ENCODE measurements at places on chromosomes 7 and 10.

GRCh38 chr10:113683300-113683699, 3.6 kb downstream of the CASP7 start:
- DNase-seq: no peak

DNA sequence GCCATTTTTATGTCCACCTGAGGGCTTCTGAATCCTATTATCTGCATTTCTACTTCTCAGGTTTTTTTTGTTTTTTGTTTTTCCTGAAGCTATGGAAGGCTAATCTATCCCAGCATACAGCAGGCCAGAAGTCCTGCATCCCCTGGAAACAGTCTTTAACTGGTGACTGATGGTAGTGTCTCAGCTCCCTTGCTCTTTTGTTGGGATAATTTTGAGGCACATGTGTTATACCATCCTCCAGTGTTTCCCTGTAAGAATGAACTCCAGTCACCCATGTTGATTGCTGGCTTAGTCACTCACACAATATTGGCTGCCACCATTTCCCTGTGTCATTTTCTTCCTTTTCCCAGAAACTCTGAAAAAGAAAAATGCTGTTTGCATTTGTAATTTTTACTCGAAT, 1094.0 kb upstream of the LRRN3 start:
- DNase-seq: no peak

GRCh38 chr7:117126676-117127075, 173.4 kb downstream of the ST7 start:
- DNase-seq: no peak

GRCh38 chr7:90957883-90958282, 306.4 kb upstream of the FZD1 start:
- DNase-seq: no peak

GRCh38 chr10:6400331-6400730, 179.7 kb downstream of the PRKCQ start:
- DNase-seq: no peak

DNA sequence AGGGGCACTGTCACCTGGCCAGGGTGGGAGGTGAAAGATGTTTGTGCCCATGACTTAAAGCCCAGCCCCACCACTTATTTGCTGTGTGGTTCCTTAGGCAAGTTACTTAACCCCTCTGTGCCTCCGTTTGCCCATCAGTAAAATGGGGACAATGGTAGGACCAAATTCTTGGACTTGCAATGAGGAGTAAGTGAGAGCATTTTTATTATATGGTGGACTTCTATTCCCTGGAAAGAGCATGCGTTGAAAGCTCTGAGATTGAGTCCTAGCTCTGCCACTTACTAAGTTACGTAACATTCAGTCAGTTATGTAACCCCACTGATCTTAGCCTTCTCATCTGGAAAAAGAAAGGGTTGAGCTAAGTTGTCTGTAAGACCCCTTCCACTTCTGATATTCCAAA, 18.8 kb downstream of the VSIR start:
- DNase-seq: no peak

DNA sequence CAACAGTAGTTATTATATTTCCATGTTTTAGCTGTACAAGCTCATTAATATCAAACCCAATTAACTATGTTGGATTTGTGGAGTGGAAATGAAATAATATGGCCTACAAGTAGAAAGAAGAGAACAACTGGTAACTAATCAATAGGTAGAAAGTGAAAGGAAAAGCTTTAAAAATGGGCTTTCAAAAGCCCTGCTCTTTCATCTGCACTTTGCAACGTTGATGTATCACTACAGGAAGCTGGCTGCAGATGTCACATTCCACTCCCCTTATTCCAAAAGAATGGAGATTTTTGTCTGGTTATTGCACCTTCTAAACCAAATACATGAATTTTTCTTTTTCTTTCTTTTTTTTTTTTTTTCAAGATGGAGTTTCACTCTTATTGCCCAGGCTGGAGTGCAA, 11.7 kb upstream of the MKI67 start:
- DNase-seq: no peak

GRCh38 chr7:13072014-13072413, 384.6 kb downstream of the ARL4A start:
- DNase-seq: no peak

- no peak for DNase-seq
Measured at GRCh38 chr7:44051611-44052220, 7.2 kb downstream of the DBNL start.

GRCh38 chr7:108094346-108094745, 35.8 kb downstream of the LAMB4 start:
- DNase-seq: no peak

GRCh38 chr10:91418416-91418815, 8.3 kb downstream of the HECTD2 start:
- DNase-seq: no peak

- DNase-seq: no peak
Measured at GRCh38 chr7:475425-475728, 44.3 kb downstream of the PDGFA start.

DNA sequence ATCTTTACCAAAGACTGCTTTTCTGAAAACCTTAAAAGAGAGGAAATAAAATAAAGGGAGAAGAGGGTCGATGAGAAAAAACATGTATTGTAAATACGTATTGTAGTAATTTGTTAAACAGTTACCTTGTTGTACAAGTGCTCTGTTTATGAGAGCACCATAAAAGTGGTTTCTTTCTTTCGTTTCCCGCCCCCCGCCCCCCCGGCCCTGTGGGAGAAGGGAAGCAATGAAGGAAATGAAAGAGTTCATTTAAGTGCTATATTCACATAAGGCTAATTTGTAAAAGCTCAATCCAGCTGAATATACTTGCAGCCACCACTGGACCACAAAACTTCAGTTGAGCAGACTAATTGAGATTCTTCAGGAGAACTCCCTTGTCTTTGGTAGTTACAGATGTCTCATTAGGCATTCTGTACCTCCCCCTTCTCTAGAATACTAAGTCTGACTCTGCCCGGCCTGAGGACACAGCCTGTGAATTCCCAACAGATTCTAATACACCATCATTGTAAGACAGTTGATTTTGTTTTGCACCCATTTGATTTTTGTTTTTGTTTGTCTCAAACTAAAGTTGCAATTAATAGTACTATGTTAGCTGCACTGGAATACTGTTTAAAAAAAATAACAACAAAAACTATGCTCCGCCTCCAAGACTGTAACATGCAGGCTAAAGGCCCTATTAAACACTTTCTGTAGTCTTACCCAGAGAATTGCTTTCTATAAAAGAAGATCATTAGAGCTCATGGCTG, 124.9 kb downstream of the ARHGAP12 start:
- no peak for DNase-seq

- DNase-seq: no peak
Measured at GRCh38 chr10:33664070-33664469, 329.6 kb upstream of the NRP1 start.

- DNase-seq: no peak
Measured at GRCh38 chr10:113480081-113480360, 72.8 kb upstream of the HABP2 start.

GRCh38 chr10:110556969-110557601, 10.4 kb upstream of the SMC3 start:
- no peak for DNase-seq

- DNase-seq: no peak
Measured at GRCh38 chr10:72308320-72308987, 34.7 kb downstream of the DDIT4 start.

DNA sequence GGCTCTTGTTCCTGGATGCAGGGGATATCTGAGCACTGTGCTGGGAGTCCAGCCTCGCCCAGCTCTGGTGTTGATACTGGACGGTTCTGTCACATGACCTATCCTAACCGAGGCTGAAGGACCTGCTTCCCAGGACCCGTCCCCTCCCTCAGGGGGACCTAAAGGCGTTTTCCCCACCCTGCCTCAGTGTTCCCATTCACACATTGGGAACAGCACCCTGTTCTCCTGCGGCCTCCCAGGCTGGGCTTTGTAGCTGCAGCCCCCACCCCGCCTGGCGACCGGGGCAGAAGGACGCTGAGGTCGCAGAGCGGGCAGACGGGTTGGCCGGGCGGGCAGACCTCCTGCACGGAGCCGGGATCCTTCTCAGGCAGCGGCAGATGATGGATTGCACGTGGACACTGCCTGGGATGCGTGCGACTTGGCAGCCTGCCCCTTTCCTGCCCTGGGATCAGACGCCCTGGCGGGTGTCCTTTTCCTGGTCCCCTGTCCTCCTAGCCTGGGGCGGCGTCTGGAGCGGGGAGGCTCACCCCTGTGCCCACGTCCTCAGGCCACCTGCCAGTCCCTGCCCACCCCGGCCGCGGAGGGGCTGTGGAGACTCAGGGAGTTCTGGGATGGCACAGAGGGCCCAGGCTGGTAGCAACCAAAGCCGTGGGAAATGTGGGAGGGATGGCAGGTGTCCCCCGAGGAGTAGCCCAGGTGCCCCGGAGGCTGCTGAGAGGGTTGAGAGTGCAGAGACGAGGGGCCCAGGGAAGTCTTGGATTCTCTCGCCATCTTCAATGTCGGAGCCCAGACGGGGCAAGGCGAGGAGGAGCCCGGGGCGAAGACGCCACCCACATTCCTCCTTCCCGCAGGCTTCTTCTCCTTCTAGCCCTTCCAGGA, 17.2 kb upstream of the PSMG3 start:
- no peak for DNase-seq

DNA sequence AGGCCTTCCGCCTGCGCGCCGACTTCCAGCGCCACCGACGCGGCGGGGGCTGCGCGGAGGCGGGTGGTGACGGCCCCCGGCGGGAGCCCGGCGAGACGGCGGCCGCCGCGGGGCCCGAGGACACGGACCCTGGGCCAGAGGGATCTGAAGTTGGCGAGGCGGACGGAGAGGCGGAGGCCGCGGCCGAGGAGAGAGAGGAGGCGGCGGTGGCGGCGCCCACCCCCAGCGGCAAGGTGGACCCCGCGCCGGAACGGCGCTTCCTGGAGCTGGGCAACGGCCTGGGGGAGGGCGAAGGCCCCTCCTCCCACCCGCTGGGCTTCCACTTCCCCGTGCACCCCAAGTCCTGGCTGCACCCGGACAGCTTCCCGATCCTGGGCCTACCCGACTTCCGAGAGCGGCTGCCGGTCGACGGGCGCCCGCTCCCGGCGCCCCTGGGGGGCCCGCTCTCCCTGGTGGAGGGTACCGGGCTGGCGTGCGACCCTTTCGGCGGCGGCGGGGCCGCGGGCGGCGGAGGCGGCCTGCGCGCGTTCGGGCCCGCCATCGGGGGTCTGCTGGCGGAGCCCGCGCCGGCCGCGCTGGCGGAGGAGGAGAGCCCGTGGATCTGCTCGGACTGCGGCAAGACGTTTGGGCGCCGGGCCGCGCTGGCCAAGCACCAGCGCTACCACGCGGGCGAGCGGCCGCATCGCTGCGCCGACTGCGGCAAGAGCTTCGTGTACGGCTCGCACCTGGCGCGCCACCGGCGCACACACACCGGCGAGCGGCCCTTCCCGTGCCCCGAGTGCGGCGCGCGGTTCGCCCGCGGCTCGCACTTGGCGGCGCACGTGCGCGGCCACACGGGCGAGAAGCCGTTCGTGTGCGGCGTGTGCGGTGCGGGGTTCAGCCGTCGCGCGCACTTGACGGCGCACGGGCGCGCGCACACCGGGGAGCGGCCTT, 16.2 kb downstream of the ZNF316 start:
- no peak for DNase-seq

- DNase-seq: no peak
Measured at GRCh38 chr10:96612055-96612830, 25.4 kb upstream of the TM9SF3 start.

DNA sequence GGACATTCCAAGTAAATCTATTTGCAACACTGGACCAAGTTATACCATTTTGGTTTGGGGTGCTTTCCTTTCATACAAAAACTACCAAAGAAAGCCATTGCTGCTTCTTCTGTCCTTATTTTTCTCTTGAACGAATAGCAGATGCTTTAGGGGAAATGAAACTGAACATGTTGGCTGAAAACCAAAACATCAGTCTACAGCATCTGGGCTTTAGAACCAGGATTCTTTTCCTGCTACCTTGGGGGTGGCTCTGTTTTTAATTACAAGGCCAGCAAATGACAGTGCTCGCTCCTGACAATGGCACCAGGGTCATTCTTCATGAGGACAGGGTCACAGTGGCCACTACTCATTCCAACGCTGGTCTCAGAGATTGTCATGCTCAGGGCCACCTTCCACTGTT, 80.3 kb downstream of the WDR11 start:
- no peak for DNase-seq

DNA sequence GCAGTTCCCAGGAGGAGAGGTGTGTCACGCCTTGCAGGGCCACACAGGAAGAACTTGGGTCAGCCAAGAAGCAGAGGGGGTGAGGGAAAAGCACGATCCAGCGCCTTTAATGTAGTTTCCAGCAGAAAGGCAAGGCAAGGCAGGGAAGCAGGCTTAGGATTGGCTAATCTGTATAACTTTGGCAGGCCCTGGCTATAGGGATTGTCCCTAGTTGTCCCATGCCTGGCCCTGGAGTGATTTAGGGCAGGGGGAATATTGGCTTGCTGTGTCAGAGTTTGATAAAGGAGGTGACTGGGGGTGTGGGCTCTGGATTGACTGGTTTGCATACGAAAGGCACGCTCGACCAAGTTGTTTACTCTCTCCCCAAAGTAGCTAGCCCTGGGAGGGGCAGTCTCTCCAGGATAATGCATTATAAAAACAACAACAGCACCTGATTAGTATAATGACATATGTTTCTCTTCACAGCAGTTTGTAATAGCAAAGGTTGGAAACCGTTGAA, 44.5 kb downstream of the RBM28 start:
- no peak for DNase-seq

GRCh38 chr7:749140-749551, 22.1 kb upstream of the PRKAR1B start:
- DNase-seq: no peak

DNA sequence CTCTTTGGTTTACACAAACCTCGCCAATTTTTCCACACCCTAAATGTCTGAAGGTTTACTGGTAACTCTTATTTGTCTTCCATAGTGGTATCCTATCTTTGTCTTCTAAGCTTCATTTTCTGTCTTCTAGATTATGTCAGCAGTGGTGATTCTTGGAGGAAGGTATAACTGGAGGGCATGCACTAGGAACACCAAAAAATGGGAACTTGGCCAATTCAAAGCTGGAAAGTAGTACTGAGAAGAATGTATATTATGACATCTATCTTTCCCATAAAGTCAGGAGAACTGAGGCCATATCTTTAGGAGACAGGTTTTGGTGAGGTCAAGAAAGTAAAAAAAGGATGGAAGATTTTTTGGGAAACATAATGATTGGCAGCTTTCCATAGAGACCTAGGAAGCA, 113.3 kb downstream of the CPEB3 start:
- DNase-seq: no peak

DNA sequence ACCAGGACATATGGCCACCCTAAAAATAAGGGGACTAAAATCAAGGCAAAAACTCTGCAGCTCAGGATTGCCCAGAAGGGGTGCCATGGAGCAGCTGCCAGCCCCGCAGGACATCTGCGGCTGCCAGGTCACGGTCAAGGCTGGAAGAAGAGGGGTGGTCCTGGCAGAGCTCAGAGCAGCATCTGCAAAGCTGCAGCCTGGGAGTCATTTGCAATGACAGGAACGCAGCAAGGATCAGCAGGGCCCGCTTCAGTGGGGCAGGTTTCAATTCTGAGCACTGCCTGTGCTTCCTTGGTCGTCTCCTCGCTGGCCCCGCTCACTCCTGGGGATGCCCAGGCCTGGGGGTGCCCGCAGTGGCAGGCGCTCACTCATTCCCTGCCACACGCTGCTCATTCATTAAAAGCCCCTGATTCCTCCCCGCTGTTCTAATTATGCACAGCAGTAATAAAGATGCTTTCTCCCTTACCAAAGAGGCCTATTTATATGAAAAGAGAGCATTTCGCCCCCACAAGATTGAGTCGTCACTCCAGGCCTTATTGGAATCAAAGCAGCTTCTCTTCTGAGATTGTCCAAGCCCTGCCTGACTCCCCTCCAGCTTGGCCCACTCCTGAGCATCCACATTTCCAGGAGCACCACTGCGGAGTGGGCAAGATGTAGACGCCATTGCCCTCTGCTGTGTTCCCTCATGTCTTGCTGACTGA, 4.6 kb downstream of the HSPA12A start:
- no peak for DNase-seq

- DNase-seq: no peak
Measured at GRCh38 chr7:30468791-30469190, 9.8 kb downstream of the NOD1 start.

All from NCI-H774 (cell line).